ENCODE measurements at places on chromosomes 6 and 20.

- no peak for DNase-seq
These were observed 2.4 kb downstream of the LRFN2 start for GRCh38 chr6:40584741-40585140.

DNA sequence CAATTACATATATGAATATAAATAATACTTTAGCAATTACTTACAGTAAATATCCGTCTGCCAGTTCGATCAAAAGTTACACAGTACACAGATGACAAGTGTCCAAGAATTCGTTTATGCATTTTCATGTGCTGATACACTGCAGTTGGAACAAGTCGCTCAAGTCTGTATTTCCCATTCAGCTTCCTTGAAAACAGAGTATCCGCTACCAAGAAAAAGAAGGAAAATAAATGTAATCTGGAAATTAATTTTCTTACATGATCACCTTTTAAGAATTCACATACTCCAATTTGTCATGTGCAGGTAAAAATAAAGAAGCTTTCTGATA, 35.3 kb downstream of the PHIP start:
- DNase-seq = no peak

- no peak for DNase-seq
These were observed 15.4 kb downstream of the UNC93A start for GRCh38 chr6:167306401-167306998.

- no peak for DNase-seq
These were observed 86.2 kb upstream of the PTPRK start for GRCh38 chr6:128606611-128607010.

- no peak for DNase-seq
These were observed 81.7 kb upstream of the NNAT start for GRCh38 chr20:37439223-37439933.

DNA sequence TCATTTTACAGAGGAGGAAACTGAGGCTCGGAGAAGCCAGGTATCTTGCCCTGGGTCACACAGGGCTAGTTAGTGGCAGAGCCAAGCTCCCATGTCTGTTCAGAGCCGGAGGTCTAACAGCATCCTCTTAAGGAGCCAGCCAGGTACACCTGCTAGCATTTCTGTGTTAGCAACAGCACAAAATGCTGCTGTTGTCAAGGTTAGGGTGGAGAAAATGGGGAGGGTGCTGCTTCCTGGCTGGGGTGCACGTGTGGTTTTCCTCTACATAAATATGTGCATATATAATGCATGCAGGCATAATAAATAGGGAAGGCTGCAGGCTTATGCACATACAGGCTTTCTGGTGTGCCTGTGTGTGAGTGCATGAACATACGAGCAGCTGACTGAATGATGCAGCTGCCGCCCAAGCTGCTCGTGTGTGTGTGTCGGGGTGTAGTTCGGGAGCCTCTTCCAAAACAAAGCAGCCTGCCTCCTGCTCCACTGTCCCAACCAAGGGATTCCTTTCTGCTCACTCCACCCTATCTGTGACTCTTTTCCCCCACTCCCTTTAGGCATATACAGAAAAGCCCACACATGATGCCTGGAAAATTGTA, 86.6 kb downstream of the CD40 start:
- peak; percentile 51 for DNase-seq

DNA sequence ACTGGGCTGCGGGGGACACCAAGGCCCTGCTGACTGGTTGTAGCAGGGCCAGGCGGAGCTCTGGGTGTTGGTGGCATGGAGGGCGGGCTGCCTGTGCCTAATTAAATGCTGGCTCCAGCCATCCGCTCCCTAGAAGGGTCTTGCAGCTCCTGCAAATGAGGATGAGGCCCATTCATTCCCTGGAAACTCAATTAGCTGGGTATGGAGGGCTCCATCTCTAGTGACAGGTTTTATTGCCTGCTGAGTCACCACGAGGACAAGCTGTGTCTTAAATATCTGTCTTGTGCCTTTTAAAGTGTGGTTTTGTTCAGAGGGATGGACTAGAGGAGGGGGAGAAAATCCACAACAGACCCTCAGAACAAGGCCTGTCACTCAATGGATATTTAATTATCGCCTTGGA, 60.9 kb downstream of the SULF2 start:
- DNase-seq = no peak

GRCh38 chr20:63151554-63152321, 64.2 kb downstream of the YTHDF1 start:
- no peak for DNase-seq

- DNase-seq = no peak
These were observed 103.6 kb upstream of the NXT1 start for GRCh38 chr20:23246717-23247664.

- no peak for DNase-seq
These were observed 82.1 kb downstream of the PTPRA start for GRCh38 chr20:2955257-2955970.

- DNase-seq = no peak
These were observed 258.8 kb downstream of the GMPR start for GRCh38 chr6:16496991-16497801.

DNA sequence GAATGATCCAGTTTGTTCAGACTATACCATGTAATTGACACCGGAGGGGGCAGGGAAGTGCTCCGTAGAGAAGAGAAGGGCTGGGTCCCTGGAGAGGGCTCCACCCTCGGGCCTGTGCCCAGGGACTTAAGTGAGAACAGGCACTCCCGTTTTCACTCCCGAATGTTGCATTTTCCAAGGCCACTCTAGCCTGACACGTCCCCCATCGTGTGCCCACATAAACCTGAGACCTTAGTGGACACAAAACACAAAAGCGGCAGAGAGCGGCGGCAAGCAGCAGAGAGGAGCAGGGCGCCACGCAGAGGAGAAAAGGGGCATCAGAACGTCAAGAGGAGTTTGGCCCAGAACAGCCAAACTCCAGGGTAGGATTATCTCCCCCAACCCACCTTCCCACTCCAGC, 1405.1 kb downstream of the GRIK2 start:
- DNase-seq = no peak

DNA sequence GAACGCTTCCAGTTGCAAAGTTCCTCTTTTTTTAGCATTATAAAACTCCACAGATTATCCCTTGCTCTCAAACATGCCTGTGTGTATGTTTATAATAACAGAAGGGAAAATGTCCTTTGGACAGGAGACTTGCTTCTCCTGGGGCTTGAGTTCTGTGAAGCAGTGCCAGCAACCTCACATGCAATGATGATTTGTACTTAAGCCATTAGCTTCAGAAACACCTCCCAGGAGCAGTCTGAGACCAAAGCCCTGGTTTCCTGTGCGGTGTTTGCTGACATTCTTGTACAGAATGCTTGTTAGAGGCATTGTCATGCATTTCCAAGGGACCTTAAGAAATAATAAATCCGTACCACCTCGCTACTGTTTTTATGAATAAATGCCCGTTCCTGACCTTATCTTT, 752.8 kb downstream of the CBLN4 start:
- DNase-seq = peak; percentile 6

- no peak for DNase-seq
These were observed 3.6 kb downstream of the SERINC3 start for GRCh38 chr20:44518248-44518647.

DNA sequence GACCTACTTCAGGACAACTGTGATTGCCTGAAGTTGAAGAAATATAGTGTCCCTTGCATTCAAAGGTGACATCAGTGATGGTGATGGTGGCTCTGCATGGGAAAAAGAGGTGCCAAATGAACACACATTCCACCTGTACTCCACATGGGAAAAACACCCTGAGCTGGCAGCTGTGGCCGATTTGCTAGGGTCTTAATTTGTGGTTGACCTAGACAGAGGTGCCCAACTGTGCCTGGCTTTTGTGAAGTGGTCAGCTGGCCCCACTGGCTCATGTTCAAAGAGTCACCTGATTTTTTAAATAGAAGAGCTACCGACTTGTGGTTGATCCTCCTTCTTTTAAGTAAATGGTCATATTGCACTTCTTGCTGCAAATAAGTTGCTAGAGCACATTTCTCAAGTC, 7.6 kb upstream of the GCNT2 start:
- no peak for DNase-seq

GRCh38 chr6:161594412-161594811, 320.6 kb upstream of the AGPAT4 start:
- no peak for DNase-seq

GRCh38 chr6:67047996-67048395, 1341.0 kb upstream of the EYS start:
- no peak for DNase-seq

GRCh38 chr6:159801935-159802334, 1.9 kb downstream of the PNLDC1 start:
- DNase-seq = no peak

GRCh38 chr6:31922942-31923341, 4.6 kb upstream of the C2 start:
- DNase-seq = no peak

DNA sequence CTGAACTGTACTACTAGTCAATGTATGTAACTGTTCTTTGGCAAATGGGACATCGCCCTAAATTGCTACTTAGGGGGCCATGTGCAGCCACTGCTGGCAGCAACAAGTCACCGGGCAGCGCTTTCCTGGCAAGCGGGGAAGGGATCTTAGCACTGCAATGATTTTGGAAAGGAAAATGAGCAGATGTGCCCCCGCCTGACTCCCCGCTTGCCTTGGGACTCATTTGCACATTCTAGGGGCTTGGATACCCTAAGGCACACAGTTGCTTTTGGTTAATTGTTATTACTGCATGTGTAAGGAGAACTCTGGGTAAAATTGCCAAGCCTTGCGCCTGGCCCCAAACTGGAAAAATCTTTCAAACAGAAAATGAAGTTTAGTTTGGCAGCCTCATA, 32.2 kb downstream of the CD83 start:
- DNase-seq = no peak

DNA sequence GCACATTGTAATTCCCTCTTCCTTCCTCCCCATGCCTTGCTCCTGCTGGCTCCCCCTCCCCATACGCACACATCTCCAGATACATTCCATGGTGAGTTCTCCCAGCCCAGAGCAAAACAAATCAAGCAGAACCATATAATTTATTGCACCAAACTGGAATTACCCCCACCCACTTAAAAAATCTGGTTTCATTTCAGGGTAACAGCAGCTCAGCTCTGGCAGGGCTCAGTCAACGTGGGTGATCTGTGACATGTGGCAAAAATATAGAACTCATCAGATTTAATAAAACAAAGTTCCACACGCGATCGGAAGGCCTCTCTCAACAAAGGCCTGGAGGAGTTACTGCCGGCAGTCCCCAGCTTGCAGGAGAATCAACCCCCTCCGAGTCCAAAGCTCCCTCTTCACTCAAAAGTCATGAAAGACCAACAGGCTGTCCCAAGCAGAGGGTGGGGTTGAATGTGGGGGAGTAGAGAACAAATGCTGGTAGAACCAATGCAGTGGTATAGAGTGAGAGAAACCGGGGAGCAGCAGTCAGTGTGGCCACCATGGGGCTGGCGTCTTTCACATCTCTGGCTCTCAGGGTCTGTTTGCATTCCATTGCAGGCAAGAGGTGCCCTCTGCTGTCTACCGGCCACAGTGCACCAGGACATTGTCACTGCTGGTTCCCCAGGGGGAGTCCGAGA, 323.3 kb upstream of the NT5E start:
- DNase-seq = no peak

GRCh38 chr20:43306837-43307236, 117.1 kb upstream of the PTPRT start:
- DNase-seq = no peak

GRCh38 chr6:7542065-7542873, 798 bp downstream of the DSP start:
- DNase-seq = no peak

DNA sequence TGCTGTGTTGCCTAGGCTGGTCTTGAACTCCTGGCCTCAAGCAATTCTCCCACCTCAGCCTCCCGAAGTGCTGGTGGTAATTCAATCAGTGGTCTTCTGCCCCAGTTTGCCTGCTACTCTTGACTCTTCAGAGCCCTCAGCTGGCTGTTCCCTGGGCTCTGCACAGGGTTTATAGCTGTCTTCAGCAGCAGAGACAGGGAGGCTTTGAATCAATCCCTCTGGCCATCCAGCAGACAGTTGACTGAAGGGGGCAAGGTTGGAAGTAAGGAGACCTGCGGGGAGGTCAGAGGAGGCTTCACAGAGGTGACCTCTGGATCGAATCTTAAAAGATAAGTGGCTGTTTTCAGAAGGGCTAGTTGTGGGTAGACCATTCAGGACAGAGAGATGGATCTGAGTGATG, 26.0 kb upstream of the KIF3B start:
- DNase-seq = no peak

DNA sequence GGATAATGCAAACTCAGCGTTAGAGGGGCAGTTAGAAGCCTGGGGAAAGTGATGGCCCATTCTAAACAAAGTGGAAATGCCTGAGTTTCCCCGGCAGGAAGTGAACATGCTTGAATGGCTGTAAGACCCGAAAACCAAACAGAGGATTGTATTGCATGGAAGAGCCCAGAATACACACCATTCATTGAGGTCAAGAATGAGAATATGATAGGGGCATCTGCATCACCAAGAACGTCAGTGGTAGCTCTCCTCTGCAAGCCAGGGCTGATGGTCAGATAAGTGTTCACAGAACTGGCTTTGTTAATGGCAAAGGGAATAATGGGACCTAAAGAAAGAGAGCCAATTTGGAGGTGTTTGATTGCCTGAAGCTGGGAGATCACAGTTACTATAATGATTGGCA, 663.4 kb downstream of the KHDRBS2 start:
- DNase-seq = no peak

DNA sequence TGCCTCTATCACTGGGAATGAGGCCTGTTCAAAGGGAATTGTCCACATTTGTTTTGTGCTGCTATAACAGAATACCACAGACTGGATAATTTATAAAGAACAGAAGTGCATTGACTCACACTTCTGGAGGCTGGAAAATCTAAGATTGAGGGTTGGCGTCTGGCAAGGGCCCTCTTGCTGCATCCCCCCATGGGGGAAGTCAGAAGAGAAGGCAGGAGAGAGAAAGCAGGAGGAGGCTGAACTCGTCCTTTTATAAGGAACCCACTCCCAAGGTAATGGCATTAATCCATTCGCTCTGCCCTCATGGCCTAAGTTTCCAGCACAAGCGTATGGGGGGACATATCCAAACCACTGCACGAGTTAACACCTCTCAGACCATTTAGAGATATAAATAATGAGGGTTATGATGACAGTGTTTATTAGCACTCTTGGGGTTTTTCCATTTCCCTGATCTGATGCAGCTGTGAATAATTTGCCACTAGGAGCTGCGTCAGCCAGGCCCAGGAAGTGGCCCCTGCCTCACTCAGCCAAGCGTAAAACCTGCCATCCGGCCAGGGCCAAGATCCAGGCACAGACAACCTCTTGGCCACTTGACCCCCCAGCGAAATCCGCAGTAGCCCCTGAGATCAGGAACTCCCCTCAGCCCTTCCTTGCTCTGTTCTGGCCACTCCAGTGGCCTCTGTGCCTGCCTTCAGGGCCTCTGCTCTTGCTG, 14.2 kb upstream of the SLCO4A1 start:
- DNase-seq = no peak

DNA sequence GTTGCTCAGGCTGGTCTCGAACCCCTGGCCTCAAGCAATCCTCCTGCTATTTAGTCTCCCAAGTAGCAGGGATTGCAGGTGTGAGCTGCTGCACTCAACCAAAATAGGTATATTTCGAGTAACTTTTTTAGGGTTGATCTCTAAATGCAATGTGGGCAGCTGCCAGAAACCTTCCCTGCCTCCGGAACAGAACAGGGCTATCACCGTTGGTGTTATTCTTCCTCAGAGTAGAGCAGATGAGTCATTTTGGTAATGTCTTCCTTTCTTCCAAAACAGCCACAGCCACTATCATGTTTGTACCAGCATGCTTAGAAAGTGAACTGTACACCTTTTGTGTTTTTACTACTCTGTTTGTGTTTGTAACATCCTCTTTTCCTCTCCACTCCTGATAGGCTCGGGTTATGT, 44.1 kb downstream of the SNX9 start:
- no peak for DNase-seq
